ENCODE measurements at places on chromosomes 1 and 21.

- no peak for DNase-seq
These were observed 229.9 kb downstream of the PTPRU start for GRCh38 chr1:29466258-29466657.

GRCh38 chr1:233707880-233708815, 94.2 kb downstream of the KCNK1 start:
- no peak for DNase-seq

GRCh38 chr1:2347896-2348295, 43.5 kb downstream of the MORN1 start:
- no peak for DNase-seq

GRCh38 chr1:2989976-2990375, 31.3 kb upstream of the ACTRT2 start:
- no peak for DNase-seq

GRCh38 chr21:45886610-45887026, 95.0 kb upstream of the COL6A1 start:
- DNase-seq: no peak

- DNase-seq: no peak
These were observed 10.0 kb downstream of the UMODL1 start for GRCh38 chr21:42081138-42081537.

GRCh38 chr1:107294686-107295085, 153.8 kb downstream of the NTNG1 start:
- DNase-seq: no peak

DNA sequence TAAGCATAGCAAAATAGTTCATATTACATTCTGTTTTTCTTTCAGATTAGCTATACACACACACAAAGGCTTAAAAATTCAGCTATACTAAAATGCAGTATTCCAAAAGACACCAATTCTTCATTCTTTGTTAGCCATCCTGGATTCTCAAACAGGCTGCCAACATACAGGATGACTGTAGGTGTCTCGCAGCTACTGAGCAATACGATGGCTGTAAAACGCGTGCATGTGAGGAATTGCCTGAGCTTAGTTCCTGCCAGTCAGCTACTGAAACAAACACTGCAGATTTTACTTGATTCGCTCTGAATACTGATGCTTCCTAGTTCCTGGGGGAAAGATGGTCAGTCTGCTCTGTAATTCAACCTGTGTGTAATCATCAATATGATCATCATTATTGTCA, 24.7 kb upstream of the HMGN1 start:
- no peak for DNase-seq

- no peak for DNase-seq
These were observed 29.8 kb upstream of the BMP8B start for GRCh38 chr1:39818482-39818881.

GRCh38 chr1:246658567-246658966, 65.6 kb upstream of the SCCPDH start:
- DNase-seq: no peak

- no peak for DNase-seq
These were observed 198.9 kb upstream of the UBE2U start for GRCh38 chr1:64004451-64005025.

DNA sequence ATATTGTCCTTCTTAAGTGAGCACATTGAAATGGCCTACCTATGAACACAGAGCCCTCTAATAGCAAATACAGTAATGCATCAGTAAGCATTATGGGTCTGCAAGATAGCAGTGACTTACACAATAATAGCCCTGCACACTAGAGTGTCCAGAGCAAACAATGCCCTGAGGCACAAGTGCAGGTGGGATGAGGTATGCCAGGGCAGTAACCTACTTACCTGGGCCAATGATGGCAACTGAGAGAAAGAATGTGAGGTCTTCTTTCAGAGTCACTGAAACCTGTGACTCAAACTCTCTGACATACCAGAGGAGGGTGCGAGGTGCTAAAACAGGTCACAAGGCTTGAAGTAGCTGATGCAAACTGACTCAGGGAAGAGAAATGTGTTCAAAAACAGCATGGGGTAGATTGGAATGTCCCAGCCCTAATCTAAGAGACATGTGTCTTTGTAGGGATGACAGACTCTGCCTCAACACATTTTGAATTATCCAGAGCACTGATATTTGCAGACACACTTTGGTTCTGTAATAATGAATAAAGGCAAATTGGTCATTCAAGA, 168.5 kb upstream of the RUNX1 start:
- no peak for DNase-seq

GRCh38 chr1:8625981-8626898, 191.2 kb downstream of the RERE start:
- no peak for DNase-seq

- DNase-seq: no peak
These were observed 16.9 kb downstream of the IKBKE start for GRCh38 chr1:206486995-206487788.

DNA sequence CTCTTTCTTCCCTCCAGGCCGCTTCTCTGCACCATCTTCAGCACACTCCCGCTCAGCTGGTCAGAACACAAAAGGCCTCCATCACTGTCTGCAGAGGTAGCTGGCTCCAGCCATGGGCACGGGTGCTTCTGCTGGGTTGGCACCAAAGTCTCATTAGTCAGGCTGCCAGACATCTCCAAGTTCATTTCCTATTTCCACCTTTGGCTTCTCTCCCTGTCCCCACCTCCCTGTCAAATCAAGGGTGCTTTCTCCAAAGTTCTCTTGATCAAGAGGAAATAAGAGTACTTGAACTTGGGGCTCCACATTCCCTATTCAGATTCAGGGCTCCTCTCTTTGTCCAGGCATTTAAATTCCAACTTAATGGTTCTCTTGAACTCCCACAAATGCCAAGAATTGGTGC, 33.9 kb upstream of the GRIK3 start:
- no peak for DNase-seq

DNA sequence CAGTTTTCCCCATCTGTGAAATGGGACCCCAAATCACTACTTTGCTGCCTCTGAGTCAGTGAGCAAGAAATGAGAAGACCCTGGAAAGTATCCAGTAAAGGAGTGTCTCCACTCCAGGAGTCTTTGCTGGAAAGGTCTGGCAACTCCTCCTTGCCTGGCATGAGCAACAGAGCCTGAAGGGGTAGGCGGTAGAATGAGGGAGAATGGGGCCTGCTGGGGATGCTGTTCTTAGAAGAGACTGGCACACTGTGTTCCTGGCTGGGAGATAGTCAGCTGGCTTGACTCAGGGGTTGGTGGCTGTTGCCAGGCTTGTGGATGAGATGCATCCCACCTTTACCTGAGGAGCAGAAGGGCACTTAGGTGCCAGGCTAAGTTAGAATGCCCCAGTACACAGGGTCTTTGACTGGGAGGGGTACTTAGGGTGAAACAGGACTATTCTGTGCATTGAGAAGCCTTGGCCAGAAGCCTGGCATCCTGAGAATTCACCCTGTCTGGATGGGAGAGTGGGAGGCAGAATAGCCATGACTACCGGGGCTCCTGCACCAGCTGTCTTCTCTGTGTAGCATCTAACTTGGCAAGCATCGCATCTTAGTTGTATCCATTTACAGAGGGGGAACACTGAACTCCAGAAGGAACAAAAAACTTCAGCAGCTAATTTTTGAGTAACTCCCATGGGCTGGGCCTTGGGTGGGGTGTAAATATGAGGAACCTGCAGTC, 2.5 kb downstream of the MFSD2A start:
- no peak for DNase-seq

Data from NCI-H1436 treated with DMSO at 0.1 percent for 48 hours (cell line).